ENCODE measurements at places on chromosomes 2 and 18.
A peak's percentile ranks its signal among the peaks of the same experiment; 100 is the strongest.

DNA sequence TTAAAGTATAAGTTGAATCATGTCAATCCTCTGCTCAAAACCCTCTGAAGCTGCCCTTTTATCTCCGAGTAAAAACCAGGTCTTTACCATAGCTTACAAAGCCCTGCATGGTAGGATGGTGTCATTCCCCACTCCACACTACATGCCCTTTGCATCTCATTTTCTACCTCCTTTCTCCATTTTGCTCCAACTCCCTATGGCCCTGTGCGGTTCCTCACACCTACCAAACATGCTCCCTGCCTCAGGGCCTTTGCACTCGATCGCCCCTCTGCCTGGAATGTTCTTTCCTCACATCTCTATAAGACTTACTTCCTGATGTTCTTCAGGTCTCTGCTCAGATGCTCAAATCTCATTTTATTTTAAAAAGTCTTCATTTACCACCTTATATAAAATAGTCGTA, 80.7 kb downstream of the MYL12B start:
- no peak for DNase-seq

GRCh38 chr2:174439323-174439722, 43.8 kb downstream of the SCRN3 start:
- DNase-seq, result no peak

- no peak for DNase-seq
Measured at GRCh38 chr2:109677835-109678580, 63.8 kb downstream of the SOWAHC start.

- peak; percentile 45 for DNase-seq
Measured at GRCh38 chr2:142291969-142292368, 161.2 kb upstream of the LRP1B start.

DNA sequence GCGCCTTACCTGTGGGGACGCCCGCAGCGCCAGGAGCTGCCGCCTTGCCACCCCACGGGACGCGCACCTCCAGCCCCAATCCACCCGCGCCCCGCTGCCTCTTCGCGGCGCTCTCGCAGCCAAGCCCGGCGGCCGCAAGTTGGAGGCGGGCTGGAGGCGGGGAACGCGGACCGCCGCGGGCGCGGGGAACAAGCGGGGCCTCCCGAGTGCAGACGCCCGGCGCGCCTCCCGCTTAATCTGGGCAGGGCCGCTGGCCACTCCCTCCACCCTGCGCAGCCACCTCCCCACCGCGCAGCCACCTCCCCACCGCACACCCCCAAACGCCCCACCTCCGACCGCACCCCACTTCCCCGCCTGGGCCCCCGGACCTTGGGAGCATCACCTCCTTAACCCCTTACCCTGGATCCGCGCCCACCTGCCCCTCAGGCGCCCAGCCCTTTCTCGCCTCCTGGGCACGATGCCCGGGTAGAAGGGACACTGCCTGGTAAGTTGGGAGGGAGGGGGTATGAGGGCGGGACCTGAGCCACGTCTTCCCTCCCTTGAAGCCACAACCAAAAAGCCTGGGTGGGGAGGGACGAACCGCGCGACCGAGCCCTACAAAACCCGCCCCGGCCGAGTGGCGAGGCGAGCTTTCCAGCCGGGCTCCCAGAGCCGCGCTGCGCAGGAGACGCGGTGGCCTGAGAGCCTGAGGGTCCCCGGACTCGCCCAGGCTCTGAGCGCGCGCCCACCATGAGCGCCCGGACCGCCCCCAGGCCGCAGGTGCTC, at the start of the genes COL4A3 and COL4A4:
Gene COL4A3 (plus strand): TSS at position 627 of the 765 bp plus-strand sequence. CDS start 103 bp downstream, at position 730.
Gene COL4A4 (minus strand): TSS at position 208 of the 765 bp plus-strand sequence. CDS start 16,722 bp downstream, outside the sequence.
- DNase-seq, result no peak

GRCh38 chr2:227038550-227039189, 125.3 kb downstream of the COL4A4 start:
- DNase-seq, result peak; percentile 2

Measured in choroid plexus epithelial cell (primary cell).